ENCODE measurements at places on chromosomes 5 and 9. TPM values are rescaled to one million over a fixed set of nuclear protein-coding genes. Genes with fewer than 3 reads are reported as not detected.

SMIM32 gene
- polyA plus RNA-seq, result 0.10 TPM

BTNL3 gene
- not detected for polyA plus RNA-seq

ZBTB34 gene
- 11.1 TPM for polyA plus RNA-seq

FOXD4L6 gene
- polyA plus RNA-seq, result not detected

GRCh38 chr9:98485706-98486105 is 223.0 kb downstream of the GABBR2 start:
- no peak for DNase-seq

DNA sequence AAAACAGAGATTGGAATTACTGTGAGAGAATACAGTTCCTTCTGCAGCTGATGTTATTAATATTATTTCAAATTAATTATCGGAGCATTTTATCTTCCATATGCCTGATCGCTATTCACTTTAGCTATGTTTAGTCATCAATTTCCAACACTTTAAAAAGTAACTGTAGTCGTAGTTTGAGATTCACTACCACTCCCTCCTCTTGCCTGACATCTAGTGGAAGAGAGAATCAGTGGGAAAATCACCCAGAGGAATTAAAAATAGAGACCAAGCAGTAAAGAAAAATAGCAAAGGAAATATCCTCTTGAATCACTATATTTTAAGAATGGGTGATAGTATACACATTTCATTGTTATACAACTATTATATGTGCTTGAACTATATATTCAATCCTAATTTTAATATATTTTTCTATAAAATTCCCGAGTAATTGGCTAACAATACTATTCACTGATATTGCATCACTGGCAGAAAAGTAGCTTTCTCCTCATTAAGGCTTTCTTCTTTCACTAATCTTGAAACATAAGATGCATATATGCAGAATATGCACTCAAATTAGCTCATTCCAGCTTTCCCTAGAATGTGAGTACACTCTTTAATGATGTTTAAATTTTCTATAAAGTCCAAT is 708.7 kb downstream of the CDH9 start:
- peak; percentile 35 for DNase-seq

DNA sequence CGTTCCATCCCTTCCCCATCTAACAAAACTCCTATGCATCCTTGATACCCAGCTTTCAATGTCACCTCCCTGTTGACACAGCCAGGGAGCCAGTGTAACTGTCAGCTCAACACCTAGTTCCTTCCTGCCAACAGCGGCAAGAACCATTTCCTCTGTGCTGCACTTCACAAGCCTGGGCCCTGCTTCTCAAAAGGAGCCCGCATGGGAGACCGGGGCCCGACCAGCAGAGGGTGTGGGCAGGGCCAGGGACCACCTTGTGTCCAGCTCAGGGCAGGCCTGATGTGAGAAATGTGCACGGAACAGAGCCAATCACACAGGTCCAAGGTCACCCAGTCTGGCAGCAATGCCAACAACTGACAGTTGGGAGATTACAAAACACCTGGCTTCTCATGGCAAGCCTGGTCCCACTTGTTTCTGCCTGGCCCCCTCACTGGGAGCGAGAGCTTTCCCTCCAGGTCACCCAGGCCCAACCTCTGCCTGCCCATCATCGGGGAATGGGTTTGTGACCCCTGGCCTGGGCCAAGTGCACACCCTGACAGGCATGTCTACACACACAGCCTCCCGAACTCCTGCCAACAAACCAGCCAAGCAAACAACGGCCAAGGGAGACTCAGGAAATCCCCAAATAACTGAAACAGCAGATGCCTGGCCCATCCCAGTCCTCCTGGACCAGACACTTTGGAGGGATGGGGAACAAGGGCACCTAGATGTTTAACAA is 3.1 kb downstream of the RNF44 start:
- DNase-seq, result no peak

- no peak for DNase-seq
Measured at GRCh38 chr9:35516479-35516878, 26.6 kb downstream of the RUSC2 start.

- DNase-seq, result no peak
Measured at GRCh38 chr9:33719581-33720374, 75.6 kb upstream of the PRSS3 start.

GRCh38 chr9:76585487-76586389 is 126.8 kb downstream of the GCNT1 start:
- no peak for DNase-seq

DNA sequence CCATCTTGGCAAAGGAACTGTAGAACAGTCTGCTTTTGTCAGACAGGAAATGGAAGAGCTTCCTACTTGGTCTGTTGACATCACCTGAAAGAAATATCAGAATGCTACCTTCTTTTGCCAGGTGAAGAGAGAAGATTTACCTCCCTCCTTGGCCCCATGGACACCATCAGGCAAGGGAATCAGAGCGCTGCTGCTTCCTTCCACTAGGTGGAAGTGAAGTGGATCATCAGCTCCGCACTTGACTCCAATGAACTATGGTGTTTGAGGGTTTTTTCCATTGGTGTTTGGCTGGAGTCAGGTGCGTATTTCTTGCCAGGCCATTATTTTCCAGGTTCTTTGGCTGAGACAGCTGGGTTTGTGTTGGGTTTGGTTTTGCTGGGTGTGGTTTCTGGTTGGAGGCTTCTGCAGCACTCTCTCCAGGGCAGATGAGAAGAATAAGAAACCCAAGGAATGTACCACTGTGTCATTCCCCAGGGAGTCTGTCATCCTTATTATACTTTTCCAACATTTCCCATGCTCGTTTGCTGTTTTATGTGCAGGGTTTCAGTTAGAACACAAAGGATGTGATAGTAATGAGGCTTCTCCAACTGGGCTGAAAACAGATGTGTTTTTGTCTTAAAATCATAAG is 12.4 kb downstream of the SPATA31E1 start:
- DNase-seq, result no peak

GRCh38 chr9:32580631-32581300 is 7.8 kb upstream of the NDUFB6 start:
- no peak for DNase-seq

GRCh38 chr5:147565524-147565923 is 55.7 kb upstream of the DPYSL3 start:
- no peak for DNase-seq

DNA sequence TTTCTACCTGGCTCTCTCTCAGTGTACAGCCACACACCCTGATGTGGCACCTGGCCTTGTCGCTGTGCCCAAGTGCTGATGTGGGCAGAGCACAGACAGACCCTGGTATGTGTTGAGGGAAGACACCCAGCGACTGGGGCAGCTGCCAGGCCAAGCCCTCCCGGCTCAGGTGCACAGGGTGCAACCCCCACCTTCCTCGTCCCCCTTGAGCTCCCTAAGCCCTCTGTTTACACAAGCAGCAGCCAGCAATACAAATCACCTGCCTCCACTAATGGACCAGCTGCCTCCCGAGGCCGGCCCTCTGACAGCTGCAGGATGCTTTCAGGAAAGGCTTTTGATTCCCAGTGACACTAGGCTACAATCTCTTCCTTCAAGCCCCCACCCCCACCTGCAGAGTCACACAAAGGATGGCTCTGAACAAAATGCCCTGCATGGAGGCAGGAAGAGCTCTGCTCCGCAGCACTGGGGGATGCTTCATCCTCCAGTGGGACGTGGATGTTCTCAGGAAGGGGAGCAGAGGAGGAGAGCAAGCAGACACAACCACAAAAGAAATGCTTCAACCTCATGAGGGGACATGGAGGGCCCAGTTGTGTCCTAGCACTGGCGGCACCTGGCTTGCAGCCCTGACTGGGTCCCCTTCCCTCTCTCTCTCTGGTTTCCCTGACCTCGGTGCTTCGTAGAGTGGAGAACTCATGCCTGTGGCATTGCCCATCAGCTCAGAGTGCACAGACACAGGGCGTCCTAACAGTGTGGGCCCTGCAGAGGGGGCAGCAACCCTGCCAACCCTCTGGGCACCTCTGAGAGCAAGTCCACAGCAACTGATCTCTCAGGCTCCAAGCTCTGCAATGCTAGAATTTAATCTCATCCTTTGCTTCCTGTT is 140.8 kb downstream of the BARX1 start:
- DNase-seq, result no peak

- DNase-seq, result no peak
Measured at GRCh38 chr9:86943201-86944113, 3.8 kb downstream of the GAS1 start.

DNA sequence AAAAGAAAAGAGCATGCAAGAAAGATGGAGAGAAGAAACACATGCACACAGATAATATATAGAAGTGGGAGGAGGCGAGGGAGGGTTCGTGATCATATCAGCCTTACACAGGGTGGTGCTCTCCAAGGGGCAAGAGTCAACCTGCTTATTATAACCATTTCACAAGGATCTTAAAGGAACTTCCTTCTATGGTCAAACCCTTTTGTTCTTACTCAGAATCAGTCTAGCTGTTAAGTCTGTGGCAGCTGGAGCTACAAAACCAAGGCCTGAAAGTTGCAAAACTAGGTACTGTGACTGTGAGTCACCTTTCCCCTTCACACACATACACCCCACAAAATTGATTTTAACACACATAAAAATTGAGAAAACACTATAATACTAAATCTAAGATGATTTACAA is 18.5 kb upstream of the ERMP1 start:
- DNase-seq, result no peak

GRCh38 chr5:159031513-159031912 is 68.2 kb downstream of the EBF1 start:
- peak; percentile 58 for DNase-seq

DNA sequence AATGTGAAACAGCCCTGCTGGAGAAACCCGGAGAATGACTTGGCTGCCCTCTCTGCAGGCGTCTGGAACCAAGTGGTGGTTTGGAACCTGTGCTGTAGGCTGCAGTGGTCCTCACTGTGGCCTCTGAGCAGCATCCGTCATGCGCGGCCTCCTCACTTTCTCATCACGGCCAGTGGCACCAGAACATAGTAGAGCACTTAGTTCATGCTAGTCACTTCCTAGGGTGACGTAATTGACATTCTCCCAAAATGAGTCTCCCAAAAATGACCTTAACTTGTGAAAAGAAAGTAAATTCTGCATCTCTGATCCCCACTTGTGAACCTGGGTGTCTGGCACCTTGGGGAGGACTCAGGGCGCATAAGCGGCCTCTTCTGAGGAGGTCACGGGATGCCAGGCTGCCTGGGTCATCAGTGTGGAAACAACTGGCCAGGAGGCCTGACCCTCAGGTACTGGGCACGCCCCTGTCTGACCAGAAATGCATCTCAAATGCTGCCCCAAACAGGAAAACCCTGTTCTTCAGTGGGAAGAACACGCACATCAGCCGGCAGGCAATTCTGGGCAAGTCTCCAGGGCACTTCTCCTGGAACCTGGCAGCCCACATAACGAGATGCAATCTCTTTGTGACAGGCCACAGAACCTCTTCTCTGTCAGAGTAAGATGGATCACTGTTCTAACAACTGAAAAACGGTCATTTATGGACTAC is 36.6 kb upstream of the SPTLC1 start:
- no peak for DNase-seq

GRCh38 chr9:114694146-114694545 is 12.2 kb upstream of the TEX48 start:
- peak; percentile 11 for DNase-seq

GRCh38 chr5:179795049-179795862 is 1.5 kb downstream of the LTC4S start:
- DNase-seq, result no peak

GRCh38 chr5:168972731-168973130 is 328.2 kb downstream of the SLIT3 start:
- no peak for DNase-seq

DNA sequence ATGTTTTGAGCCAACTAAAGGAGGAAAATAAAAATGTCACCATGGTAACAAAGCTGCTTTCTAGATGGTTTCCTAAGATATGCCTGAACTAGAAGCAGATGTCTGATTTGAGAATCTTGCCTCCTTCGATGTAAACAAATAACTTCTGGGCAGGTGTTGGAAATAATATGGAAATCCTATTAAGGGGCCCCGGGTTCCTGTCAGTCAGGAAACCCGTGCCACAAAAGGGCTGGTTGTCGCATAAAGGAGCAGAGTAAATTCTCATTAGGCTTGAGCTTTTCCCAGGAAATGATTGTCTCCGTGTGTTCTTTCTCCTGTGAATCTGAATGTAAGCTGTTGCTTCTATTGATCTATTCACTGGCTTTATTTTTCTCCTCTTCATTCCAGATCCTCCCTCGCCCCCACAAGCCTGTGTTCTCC is 90.8 kb downstream of the TLE4 start:
- no peak for DNase-seq

DNA sequence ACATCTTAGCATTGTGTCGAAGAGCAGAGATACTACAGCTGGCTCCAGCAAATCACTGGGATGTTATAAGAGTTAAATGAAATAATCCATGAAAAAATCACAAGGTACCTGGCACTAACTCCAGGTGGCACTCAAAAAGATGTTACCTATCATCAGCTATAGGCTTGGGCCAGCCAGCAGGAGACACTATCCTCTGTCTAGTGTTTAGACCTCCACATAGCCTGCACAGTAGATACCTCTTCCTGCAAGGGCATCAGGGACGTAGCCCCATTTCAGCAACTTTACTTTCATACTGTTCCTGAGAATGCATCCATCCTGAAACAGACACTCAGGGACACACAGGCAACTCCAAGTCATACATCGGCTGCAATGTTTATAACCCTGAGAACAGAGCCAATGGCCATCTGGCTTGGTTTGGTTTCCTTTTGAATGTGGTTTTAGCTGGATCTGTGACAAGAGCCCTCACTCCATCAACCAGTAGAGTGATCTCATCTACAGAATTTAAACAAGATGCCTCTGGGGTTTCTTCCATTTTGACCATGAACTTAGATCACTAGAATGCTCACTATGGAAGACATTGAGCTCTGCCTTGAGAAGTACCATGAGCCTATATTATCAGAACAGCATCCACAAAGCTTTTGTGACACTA is 69.9 kb downstream of the TLE1 start:
- DNase-seq, result peak; percentile 54

DNA sequence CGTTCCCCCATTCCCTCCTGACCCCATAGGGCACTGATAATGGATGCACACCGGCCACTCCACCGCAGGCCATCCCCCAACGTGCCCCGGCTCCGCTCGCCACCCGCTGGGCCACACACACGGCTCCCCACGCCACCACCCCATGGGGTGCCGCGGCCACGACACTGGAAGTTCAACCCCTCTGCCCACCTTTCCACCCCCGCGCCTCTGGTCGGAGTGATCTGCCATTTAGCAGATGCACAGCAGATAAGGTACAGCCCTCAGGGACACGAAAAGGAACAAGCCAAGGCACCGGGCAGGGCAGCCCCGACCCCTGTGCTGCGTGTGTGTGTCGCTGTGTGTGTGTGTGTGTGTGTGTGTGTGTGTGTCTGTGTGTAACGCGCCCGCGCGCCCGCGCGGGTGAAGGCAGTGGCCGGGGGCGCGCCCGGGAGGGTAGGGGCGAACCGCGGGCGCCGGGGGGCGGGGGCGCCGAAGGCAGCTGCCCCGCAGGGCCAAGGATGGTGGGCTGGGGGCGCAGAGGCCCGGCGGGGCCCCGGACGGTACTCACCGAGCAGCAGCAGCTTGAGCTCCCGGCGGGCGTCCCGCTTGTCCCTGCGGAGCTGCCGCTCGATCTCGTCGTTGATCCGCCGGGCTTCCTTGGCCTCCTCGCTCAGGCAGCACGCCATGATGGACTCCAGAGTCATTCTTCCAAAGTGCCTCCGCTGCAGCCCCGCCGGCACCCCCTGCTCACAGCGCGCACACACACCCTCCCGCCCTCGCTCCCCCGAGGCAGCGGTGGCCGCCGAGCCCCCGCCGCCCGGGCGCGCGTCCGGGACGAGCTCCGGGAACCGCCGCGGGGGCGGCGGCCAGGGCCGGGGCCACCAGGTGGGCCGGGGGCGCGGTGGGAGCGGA is 813 bp downstream of the GNAQ start:
- DNase-seq, result peak; percentile 44
